Mesenteric fat pad (tissue), 1 donor: ENCODE measurements at places on chromosomes 2 and 18.
A peak's percentile ranks its signal among the peaks of the same experiment; 100 is the strongest.

DNA sequence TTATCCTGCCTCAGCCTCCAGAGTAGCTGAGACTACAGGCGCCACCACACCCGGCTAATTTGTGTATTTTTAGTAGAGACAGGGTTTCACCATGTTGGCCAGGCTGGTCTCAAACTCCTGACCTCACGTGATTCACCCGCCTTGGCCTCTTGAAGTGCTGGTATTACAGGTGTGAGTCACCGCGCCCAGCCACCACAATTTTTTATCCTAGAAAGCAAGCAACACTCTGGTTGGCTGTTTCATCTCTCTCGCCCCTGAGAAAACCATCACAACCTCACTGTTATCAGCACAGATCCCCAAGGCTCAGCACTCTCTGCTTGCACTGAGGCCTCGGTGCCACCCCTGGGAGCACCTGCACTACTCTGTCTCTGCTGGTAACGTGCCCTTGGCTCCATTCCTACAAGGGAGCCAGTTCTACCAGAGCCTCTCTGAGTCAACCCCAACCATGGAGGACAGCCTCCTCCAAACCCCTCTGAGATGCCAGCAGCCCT lies 134.8 kb upstream of the AGAP1 start:
- DNase-seq, result no peak

- no peak for DNase-seq
Observed at GRCh38 chr2:32877587-32878510, 68.9 kb upstream of the LTBP1 start.

DNA sequence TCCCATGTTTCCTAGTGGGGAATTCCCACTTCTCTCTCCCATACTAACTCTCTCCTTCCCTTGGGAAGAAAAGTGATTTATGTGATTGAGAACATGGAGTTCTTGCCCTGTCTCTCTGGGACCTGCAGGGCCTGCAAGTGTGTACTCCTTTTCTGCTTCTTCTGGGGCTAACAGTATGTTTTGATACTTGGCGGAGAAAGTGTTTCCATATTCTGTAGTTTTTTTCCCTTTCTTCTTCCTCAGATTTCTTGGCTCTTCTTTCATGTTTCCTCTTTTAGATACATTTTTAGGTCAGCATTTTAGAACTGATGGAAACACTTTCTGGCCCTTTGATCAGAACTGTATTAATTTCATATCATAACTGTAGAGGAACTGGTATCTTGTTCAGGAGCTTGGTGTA lies 352.2 kb downstream of the DLGAP1 start:
- no peak for DNase-seq

DNA sequence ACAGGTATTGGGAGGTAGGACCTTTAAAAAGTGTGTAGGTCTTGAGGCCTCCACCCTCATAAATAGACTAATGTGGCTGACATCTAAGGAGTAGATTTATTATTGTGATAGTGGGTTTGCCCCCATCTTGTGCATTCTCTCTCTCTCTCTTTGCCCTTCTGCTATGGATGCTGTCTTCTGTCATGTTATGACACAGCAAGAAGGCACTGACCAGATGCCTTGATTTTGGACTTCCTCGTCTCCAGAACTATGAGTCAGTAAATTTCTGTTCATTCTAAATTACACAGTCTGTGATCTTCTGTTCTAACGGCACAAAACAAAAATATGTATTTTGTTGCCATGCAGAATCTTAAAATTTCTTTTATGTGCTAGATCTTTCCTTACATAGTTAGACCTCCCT lies 66.9 kb downstream of the ATAD2B start:
- DNase-seq, result no peak

GRCh38 chr2:64324746-64325410 lies 129.1 kb upstream of the LGALSL start:
- no peak for DNase-seq

DNA sequence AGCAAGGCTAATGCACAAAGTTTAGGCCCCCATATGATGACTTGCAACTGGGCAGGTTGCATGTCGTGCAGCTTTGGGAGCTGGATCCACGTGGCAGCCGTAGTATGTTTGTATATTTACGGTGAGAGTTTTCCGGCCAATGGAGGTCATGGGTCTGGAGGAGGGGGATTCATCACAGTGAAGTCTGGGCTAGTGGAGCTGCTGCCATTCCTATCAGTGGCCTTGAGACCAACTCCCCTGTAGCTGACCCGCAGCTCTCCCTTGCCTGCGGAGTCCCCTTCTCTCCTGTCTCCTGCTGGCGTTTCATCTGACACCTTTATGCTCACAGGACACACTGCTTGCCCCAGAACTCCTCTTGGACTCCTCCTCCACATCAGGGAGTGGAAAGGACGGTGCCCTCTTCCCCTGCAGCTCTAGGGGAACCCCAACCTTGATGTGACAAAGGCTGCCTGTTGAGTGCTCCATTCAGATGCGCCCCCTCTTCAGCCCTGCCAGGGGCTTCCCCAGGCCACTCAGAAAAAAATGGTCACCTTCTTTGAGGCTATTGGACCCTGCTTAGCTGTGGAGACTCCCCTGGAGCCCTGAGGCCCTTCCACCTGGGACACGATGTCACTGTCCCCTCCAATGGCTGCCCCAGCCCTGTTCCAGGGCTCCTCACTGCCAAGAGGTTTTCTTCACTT lies 121.7 kb downstream of the PXDN start:
- peak; percentile 59 for DNase-seq

DNA sequence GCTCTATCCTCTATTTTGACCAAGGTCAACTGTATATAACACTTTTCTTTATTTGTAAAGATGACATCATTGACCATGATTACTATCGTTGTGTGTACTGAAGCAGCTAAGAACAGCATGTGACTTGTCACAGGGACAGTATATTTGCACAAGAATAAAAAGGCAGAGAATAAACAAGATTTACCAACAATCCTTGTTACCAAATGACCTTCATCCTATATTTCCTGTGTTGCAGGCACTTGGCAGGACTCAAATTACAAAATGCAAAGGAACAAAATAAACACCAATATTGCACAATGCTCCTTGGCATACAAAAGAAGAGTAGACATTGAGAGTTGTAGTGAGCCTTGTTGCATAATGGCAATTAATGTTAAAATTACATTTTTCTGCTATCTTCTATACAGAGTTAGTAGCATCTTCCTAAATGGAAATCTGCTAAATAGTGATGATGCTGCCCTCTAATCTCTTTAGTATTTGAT lies 61.8 kb downstream of the RFTN2 start:
- no peak for DNase-seq

GRCh38 chr2:33013684-33014110 lies 66.9 kb downstream of the LTBP1 start:
- no peak for DNase-seq

- DNase-seq, result no peak
Observed at GRCh38 chr2:111121028-111121827, 514 bp downstream of the BCL2L11 start.

- DNase-seq, result no peak
Observed at GRCh38 chr18:59861009-59861408, 38.8 kb upstream of the PMAIP1 start.

DNA sequence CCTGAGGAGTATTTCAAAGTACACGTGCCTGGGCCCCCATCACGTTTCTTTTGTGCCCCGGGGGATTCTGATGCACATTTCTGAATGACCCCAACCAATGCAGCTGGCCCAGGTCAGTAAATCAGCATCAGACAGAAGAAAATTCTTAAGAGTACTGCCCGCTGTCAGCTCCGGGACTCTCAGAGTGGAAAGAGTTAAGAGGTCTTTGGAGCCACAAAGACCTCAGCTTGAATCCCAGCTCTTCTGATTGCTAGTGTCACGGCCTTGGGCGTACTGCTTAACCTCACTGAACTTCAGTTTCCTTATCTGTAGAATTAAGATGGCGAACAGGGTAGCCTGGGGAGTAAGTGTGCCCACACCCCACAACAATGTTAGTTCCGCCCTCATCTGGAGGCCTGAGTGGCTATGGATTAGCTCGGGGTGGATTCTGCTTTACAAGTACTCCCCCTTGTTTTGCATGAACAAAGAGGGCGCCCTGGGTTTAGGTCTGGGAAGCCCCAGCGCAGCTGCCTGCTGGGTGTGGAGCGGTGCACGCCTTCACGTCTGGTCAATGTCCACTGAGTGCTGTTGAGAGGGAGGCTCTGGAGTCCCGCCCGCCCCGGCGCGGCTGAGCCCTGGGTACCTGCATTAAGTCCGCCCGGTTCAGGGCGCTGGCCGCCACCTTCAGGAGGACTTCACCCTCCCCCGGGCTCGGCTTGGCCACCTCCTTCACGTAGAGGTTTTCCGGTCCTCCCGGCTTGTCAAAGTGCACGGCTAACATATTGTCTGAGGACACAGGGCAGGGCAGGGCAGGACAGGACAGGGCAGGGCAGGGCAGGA lies 858 bp downstream of the TP53I3 start:
- peak; percentile 96 for DNase-seq

- no peak for DNase-seq
Observed at GRCh38 chr18:74141667-74142066, 6.0 kb downstream of the FBXO15 start.

DNA sequence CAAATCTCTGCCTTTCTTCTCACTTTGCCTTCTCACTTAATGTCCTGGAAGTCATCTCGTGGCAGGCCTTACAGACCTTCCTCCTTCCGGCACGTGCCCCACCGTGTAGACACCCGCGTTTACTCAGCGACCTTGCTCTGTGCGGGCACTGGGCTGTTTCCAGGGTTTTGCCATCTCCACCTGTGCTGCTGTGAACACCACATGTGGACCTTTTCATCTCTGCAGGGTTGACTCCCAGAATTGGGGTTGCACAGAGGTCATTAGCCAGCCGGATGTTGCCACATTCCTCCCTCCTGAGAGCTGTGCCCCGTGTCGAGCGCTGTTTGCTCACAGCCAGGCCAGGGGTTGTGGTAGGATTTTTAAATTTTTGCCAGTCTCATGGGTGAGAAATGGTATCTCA lies 25.4 kb downstream of the KCNG2 start:
- peak; percentile 41 for DNase-seq

GRCh38 chr2:86029873-86030272 lies 75.8 kb downstream of the POLR1A start:
- DNase-seq, result no peak
